Activated gamma-delta T cell treated with anti-CD3 and anti-CD28 coated beads, Interleukin-2, amount 50 U/mL, for 16 hours (primary cell): ENCODE measurements at places on chromosomes 7 and 10.

DNA sequence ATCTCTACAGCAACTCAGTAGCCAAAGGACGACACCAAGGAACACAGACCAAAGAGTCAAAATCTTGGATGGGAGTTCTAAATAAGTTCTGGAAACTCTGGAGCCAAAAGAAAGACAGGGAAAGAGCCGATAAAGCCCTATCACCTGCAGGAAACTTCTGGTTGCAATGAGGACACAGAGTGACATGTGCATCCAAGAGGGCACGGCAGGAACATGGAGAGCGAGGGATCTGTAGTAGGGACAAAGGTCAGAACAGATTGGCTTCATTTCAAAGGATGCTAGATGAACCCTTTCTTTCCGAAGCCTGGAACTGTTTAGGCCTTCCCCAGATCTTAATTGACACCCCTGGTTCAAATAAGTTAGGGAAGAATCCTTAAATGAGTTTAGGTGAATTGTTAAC is 39.5 kb downstream of the CACNA2D1 start:
- no peak for DNase-seq

- DNase-seq = no peak
These were observed 51.1 kb downstream of the CPEB3 start for GRCh38 chr10:92239600-92240288.

GRCh38 chr7:55502858-55503440 is 69.4 kb downstream of the VOPP1 start:
- DNase-seq = no peak

- DNase-seq = no peak
These were observed 47.4 kb downstream of the SGMS1 start for GRCh38 chr10:50576245-50576815.

- no peak for DNase-seq
These were observed 10.3 kb downstream of the CRHR2 start for GRCh38 chr7:30671793-30672465.

GRCh38 chr7:133386205-133386604 is 133.3 kb downstream of the EXOC4 start:
- DNase-seq = no peak

- no peak for DNase-seq
These were observed 721.9 kb downstream of the TNS3 start for GRCh38 chr7:46859963-46860475.

- no peak for DNase-seq
These were observed 52.3 kb downstream of the NEURL1 start for GRCh38 chr10:103545771-103546281.

GRCh38 chr7:146375170-146375569 is 258.6 kb downstream of the CNTNAP2 start:
- DNase-seq = no peak
